ENCODE measurements at places on chromosomes 7 and 10. TPM values are rescaled to one million over a fixed set of nuclear protein-coding genes. Genes with fewer than 3 reads are reported as not detected.

DNA sequence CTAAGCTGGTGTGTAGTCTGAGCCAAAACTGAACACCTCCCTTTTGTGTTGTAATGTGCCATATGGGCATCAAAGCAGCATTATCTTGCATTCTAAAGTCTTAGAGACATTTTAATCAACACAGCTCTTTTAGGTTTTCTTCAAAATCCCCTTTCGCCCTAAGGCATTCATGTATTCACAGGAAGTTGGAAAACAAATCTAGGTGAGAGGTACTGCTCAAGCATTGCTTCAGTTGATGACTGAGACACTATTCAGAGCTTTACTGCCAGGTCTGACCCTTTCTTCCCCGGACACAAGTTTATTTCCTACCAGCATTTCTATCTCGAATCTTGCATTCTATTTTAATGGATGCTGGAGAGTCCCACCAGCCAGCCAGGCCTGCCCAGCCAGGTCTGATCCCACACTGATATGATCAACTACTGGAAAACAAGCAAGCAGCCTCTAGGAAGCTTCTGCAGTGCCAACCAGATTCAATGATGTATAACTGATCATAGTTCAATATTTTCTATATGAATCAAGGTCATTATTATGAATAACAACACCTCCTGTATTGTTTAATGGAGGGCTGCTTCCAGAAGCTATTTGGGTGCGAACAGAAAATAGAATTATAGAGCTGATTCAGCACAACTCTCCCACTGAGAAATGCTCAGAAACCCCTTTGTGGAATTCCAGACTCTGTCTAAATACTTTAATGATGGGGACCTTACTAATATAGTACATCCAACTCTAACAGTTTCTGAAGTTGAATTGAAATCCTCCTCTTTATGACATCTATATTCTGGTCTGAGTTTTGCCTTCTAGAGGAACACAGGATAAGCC, 4.0 kb upstream of the BRAF start:
- no peak overlapping the region for H3K27ac ChIP-seq
- H3K4me1 ChIP-seq, result no peaks in the 10 kb centered on the region
- no peak overlapping the region for H3K4me3 ChIP-seq

GRCh38 chr7:40477094-40477493, 342.3 kb downstream of the SUGCT start:
- no peak overlapping the region for H3K27ac ChIP-seq
- H3K4me1 ChIP-seq, result no peaks in the 10 kb centered on the region
- no peaks in the 10 kb centered on the region for H3K36me3 ChIP-seq
- H3K4me3 ChIP-seq, result no peak overlapping the region

The ZNF239 gene
- 4.1 TPM for total RNA-seq

- H3K4me1 ChIP-seq, result peaks cover 10% of the 10 kb centered on the region
- H3K36me3 ChIP-seq, result no peaks in the 10 kb centered on the region
- no peak for DNase-seq
- no peak overlapping the region for H3K27ac ChIP-seq
Observed at GRCh38 chr7:1156782-1157535, 3.0 kb downstream of the ZFAND2A start.

DNA sequence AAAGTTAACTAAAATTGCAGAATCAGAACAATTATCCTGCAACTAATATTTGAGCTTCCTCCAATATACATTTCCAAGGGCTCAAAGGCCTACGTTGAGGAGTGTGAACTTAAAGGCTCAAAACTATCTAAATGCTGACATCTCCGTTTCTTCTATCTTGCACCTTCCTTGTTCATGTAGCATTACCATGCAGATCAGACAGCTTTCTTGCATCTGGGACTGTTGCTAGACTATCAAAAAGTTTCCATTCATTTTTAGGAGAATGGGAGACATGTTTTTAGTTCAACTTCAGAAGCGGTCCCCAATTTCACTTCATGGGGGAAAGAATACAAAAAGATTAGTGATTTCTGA, 2.9 kb downstream of the ANKRD1 start:
- H3K4me1 ChIP-seq, result no peaks in the 10 kb centered on the region
- no peaks in the 10 kb centered on the region for H3K36me3 ChIP-seq
- peaks cover 14% of the 10 kb centered on the region for H3K27me3 ChIP-seq
- H3K27ac ChIP-seq, result no peak overlapping the region

- no peak overlapping the region for H3K27ac ChIP-seq
- peaks cover 8% of the 10 kb centered on the region for H3K4me1 ChIP-seq
- DNase-seq, result no peak
- H3K27me3 ChIP-seq, result peaks cover 2% of the 10 kb centered on the region
Observed at GRCh38 chr10:118568327-118568848, 27.1 kb downstream of the PRLHR start.

- peaks cover 16% of the 10 kb centered on the region for H3K4me1 ChIP-seq
- no peak overlapping the region for H3K4me3 ChIP-seq
- peaks cover 5% of the 10 kb centered on the region for H3K27me3 ChIP-seq
- H3K27ac ChIP-seq, result no peak overlapping the region
- DNase-seq, result no peak
Observed at GRCh38 chr10:62037890-62038608, 136.6 kb downstream of the ARID5B start.

The COBL gene
- total RNA-seq, result 3.3 TPM

- no peaks in the 10 kb centered on the region for H3K36me3 ChIP-seq
- H3K4me3 ChIP-seq, result no peak overlapping the region
- H3K27me3 ChIP-seq, result peaks cover 2% of the 10 kb centered on the region
- DNase-seq, result no peak
- H3K4me1 ChIP-seq, result no peaks in the 10 kb centered on the region
- H3K27ac ChIP-seq, result no peak overlapping the region
Observed at GRCh38 chr7:103944230-103944900, 45.1 kb downstream of the RELN start.
